Osteocyte (in vitro differentiated cells): ENCODE measurements at places on chromosomes 7 and 10. TPM values are rescaled to one million over a fixed set of nuclear protein-coding genes. Genes with fewer than 3 reads are reported as not detected.

DNA sequence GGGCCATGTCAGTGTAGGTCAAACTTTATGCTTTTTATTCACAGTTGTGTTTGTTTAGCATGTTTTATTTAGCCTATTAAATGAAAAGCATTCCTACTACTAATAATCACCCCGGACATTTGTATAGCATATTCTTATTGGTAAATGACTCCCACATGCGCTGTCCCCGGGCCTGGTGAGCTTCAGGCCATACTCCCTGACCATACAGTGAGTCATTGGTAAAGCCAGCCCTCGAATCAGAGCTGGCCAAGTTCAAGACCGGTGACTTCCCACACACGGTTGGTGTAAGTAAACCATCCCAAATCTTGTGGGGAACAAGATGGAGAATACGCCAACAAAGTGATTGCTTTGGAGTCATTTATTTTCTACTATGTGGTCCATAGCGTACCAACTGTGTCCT, 238.7 kb upstream of the TCF7L2 start:
- H3K27me3 ChIP-seq = no peaks in the 10 kb centered on the region
- no peak overlapping the region for H3K27ac ChIP-seq
- H3K4me1 ChIP-seq = peaks cover 21% of the 10 kb centered on the region
- H3K4me3 ChIP-seq = no peak overlapping the region
- peaks cover 6% of the 10 kb centered on the region for H3K36me3 ChIP-seq

GRCh38 chr10:123442901-123443300, 223.3 kb upstream of the GPR26 start:
- no peak overlapping the region for H3K27ac ChIP-seq
- DNase-seq = no peak
- H3K4me1 ChIP-seq = no peaks in the 10 kb centered on the region
- no peaks in the 10 kb centered on the region for H3K36me3 ChIP-seq
- H3K27me3 ChIP-seq = no peaks in the 10 kb centered on the region

DNA sequence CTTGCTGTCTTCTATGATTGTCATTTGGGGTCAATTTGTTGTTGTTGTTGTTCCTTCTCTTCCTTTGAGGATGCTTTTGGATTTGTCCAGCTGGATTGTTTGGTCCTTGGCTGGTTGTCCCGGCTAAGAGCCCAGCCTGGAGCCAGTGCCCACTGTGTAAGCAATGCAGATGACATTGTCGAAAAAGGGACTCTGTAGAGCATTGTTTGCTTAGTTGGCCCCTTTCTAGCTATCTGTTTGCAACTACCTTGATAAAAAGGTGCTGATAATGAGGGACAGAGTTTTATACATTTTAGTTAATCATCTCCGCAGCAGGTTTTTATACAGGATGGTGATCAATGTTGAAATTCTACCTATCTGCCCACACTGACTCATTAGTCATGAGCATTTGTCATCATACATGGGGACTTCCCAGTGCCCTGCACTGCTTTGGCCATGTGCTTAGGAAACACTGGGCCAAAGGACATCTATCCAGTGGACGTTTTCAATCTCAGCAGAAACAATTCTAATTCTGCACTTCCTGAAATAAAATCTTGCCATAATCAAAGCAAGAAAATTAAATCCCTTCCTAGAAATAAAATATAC, 311.9 kb downstream of the GRM8 start:
- no peak overlapping the region for H3K4me3 ChIP-seq
- H3K27ac ChIP-seq = no peak overlapping the region
- DNase-seq = no peak
- H3K4me1 ChIP-seq = no peaks in the 10 kb centered on the region
- H3K27me3 ChIP-seq = no peaks in the 10 kb centered on the region

DNA sequence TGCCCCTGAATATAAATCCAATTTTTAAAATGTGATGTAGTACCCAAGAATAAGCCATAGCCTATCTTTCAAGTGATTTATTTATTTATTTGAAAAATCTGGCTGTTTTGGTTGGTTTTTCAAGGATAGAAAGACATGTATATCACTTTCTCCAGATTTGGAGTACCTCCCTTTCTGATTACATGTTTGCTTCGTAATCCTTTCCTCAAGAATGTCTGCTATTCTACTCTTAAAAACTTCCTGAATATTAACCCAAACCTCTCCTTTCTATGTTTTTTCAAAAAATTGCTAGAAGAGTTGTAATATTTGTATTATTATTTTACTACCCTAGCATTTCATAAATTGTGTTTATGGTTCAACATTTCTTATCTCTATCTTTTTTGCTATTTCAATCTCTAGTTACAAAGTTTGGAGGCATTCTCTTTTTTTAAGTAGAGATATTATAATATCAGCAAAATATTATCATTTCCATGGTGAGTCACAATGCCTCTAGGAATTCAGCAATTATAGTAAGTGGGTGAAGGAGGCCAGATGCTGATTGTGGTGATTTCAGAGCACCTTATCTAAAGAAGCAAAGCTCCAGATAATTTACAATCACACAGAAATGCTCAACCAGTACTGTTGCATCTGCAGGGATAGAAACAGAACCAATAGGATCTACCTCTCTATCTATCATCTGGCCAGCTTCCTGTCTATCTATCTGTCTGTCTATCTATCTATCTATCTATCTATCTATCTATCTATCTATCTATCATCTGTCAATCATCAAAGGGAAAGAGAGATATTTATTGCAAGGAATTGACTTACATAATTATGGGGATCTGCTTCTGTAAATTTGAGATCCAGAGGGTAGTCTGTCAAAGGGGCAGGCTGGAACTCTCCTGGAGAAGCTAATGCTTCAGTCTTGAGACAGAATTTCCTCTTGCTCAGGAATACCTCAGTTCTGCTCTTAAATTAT, 412.5 kb upstream of the SEMA3C start:
- no peak for DNase-seq
- no peaks in the 10 kb centered on the region for H3K36me3 ChIP-seq
- peaks cover 38% of the 10 kb centered on the region for H3K4me1 ChIP-seq
- peak overlapping the region; percentile 3 for H3K27ac ChIP-seq

GRCh38 chr7:91609525-91609924, 271.0 kb downstream of the MTERF1 start:
- no peaks in the 10 kb centered on the region for H3K36me3 ChIP-seq
- peaks cover 26% of the 10 kb centered on the region for H3K27me3 ChIP-seq
- no peak overlapping the region for H3K4me3 ChIP-seq
- H3K4me1 ChIP-seq = no peaks in the 10 kb centered on the region
- no peak overlapping the region for H3K27ac ChIP-seq

DNA sequence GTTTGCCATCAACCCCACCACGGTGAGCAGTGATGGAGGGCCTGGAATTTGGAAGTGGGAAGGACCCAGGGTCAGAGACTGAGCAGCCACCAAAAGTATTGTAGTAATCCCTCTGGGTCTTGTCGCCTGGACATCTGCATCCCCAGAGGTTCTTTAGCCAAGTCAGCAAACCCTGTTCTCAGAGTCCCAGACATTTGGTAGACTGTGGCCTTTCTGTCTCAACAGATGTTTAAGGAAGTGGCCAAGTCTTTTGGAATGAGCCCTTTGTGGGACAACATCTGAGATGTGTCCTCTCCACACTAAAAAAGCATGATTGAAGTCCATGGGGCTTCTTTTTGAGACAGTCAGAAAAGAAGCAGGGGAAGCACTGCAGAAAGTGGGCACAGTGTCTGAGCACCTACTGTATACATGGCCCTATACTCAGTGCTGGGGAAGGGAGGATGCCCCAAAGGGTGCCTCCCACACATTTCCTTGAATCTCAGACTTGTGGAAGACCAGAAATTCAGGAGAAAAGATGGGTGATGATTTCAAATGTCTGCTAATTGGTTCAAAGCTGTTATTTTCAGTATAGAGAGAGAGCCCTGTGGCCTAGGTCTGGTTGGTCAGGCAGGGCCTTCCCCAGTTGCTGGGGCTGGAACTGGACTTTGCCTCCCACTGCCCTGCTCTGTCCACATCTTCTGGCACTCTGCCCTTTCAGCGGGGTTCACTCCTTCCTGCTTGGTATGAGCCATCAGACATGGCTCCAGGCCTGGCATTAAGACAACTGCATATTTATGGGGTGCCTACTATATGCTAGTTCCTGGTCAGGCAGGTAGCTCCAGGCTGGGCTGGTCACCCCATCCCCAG, 26.5 kb upstream of the VSIR start:
- H3K4me1 ChIP-seq = no peaks in the 10 kb centered on the region
- H3K4me3 ChIP-seq = no peak overlapping the region
- no peak overlapping the region for H3K27ac ChIP-seq

GRCh38 chr7:110317541-110318265, 773.2 kb upstream of the LRRN3 start:
- peaks cover 4% of the 10 kb centered on the region for H3K36me3 ChIP-seq
- no peak for DNase-seq
- peaks cover 19% of the 10 kb centered on the region for H3K4me1 ChIP-seq
- H3K27ac ChIP-seq = peak overlapping the region; percentile 19

GRCh38 chr10:101780187-101780817, 2.9 kb downstream of the NPM3 start:
- H3K27me3 ChIP-seq = peaks cover 26% of the 10 kb centered on the region
- DNase-seq = no peak
- H3K4me3 ChIP-seq = peak overlapping the region; percentile 64
- H3K27ac ChIP-seq = no peak overlapping the region
- peaks cover 5% of the 10 kb centered on the region for H3K36me3 ChIP-seq
- H3K4me1 ChIP-seq = peaks cover 45% of the 10 kb centered on the region

DNA sequence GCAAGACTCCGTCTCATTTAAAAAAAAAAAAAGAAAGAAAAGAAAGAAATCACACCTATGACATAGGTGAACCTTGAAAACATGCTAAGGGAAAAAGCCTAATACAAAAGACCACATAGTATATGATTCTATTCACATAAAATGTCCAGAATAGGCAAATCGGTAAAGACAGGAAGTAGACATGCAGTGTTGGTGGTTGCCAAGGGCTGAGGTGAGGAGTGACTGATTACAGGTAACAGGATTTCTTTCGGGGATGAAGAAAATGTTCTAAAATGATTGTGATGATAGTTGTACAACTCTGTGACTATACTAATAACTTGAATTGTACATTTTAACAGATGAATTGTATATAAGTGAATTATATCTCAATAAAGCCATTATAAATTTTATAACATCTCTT, 3.3 kb downstream of the XPNPEP1 start:
- DNase-seq = no peak
- H3K27me3 ChIP-seq = no peaks in the 10 kb centered on the region
- peaks cover 35% of the 10 kb centered on the region for H3K4me1 ChIP-seq
- no peak overlapping the region for H3K4me3 ChIP-seq
- H3K36me3 ChIP-seq = peaks cover 5% of the 10 kb centered on the region
- no peak overlapping the region for H3K27ac ChIP-seq

DNA sequence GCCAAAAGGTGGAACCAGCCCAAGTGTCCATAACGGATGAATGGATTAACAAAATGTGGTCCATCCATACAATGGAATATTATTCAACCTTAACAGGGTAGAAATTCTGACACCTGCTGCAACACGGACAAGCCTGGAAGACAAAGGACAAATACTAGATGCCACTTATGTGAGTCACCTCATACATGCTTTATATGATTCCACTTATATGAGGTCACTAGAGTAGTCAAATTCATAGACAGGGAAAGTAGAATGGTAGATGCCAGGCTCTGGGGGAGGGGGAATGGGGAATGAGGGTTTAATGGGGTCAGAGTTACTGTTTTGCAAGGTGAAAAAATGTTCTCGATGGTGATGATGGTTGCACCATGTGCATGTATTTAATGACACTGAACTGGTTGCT, 34.0 kb upstream of the CYTH3 start:
- DNase-seq = no peak
- no peaks in the 10 kb centered on the region for H3K27me3 ChIP-seq
- peak overlapping the region; percentile 9 for H3K27ac ChIP-seq
- peaks cover 23% of the 10 kb centered on the region for H3K4me1 ChIP-seq

- DNase-seq = no peak
- H3K4me1 ChIP-seq = no peaks in the 10 kb centered on the region
- no peak overlapping the region for H3K27ac ChIP-seq
- peaks cover 5% of the 10 kb centered on the region for H3K27me3 ChIP-seq
- no peak overlapping the region for H3K4me3 ChIP-seq
Observed at GRCh38 chr7:86706406-86706805, 62.7 kb downstream of the GRM3 start.

DNA sequence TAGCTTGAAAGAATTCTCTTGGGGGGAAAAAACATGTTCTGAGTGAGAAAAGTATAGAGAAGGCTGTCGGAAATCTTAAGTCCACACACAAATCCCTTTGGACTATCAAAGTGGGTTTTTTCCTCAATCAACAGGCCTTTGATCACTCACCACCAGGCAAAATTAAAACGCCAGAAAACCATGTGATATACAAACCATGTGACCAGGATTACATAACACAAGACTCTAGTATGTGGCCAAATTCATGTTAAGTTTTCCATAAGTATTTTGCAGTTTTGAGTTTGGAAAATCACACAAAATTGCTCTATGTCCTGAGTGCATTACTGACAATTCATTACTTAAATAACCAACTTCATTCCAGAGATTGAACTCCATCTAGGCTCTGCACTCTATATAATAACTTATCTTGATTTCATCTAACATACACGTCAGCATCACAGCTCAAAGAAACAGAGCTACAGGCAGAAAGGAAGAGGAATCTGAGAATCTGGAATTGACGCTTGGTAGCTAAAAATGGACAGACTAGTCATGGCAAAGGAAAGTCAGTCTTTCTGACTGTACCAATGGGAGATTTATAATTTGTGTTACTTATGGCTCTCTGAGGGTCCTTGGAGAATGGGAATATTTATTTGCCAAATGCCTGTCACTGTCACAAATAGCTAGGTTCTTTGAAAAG, 383.5 kb downstream of the SFMBT2 start:
- H3K4me1 ChIP-seq = peaks cover 17% of the 10 kb centered on the region
- H3K36me3 ChIP-seq = no peaks in the 10 kb centered on the region

- H3K27me3 ChIP-seq = peaks cover 9% of the 10 kb centered on the region
- no peak overlapping the region for H3K27ac ChIP-seq
- H3K4me3 ChIP-seq = no peak overlapping the region
- DNase-seq = no peak
Observed at GRCh38 chr10:113753020-113753692, 1.7 kb downstream of the PLEKHS1 start.

GRCh38 chr10:7333961-7334641, 76.7 kb downstream of the SFMBT2 start:
- H3K27me3 ChIP-seq = no peaks in the 10 kb centered on the region
- no peaks in the 10 kb centered on the region for H3K4me1 ChIP-seq
- no peak overlapping the region for H3K27ac ChIP-seq
- no peak for DNase-seq
- H3K36me3 ChIP-seq = no peaks in the 10 kb centered on the region
- H3K4me3 ChIP-seq = no peak overlapping the region

- DNase-seq = no peak
- no peaks in the 10 kb centered on the region for H3K36me3 ChIP-seq
- H3K4me1 ChIP-seq = no peaks in the 10 kb centered on the region
- H3K27ac ChIP-seq = no peak overlapping the region
- H3K27me3 ChIP-seq = no peaks in the 10 kb centered on the region
- no peak overlapping the region for H3K4me3 ChIP-seq
Observed at GRCh38 chr10:53487019-53487983, 714.7 kb upstream of the MBL2 start.

Gene WDR11
- total RNA-seq = 61.8 and 65.8 TPM in 2 replicates

Gene CNNM1
- total RNA-seq = 0.24 TPM in 2 replicates

Gene SPDYE5
- not detected in 2 replicates for total RNA-seq

Gene GOLGA7B
- 0.05 TPM in 1 of 2 replicates, not detected in the other for total RNA-seq

Gene DPP6
- total RNA-seq = not detected in 2 replicates

Gene TMEM254
- 19.4 and 22.2 TPM in 2 replicates for total RNA-seq

Gene TFEC
- total RNA-seq = not detected in 2 replicates

Gene TM9SF3
- 150 and 151 TPM in 2 replicates for total RNA-seq

Gene PRKCQ
- 0.11 TPM in 1 of 2 replicates, not detected in the other for total RNA-seq
